ENCODE measurements at places on chromosomes 12 and 14. TPM values are rescaled to one million over a fixed set of nuclear protein-coding genes. Genes with fewer than 3 reads are reported as not detected.

Gene MDGA2
- not detected for total RNA-seq

- no peaks in the 10 kb centered on the region for H3K36me3 ChIP-seq
- no peak for DNase-seq
- H3K4me3 ChIP-seq, result no peak overlapping the region
- H3K27ac ChIP-seq, result no peak overlapping the region
- H3K4me1 ChIP-seq, result peaks cover 8% of the 10 kb centered on the region
Measured at GRCh38 chr12:50572287-50572686, 67.5 kb downstream of the DIP2B start.

Gene EIF5
- total RNA-seq, result 409 TPM

Gene TROAP
- 33.6 TPM for total RNA-seq

Gene C12orf60
- total RNA-seq, result 3.1 TPM

- no peaks in the 10 kb centered on the region for H3K36me3 ChIP-seq
- DNase-seq, result peak; percentile 51
- H3K4me3 ChIP-seq, result peak overlapping the region; percentile 88
- H3K27me3 ChIP-seq, result no peaks in the 10 kb centered on the region
Measured at GRCh38 chr12:1797011-1797901, 23.1 kb upstream of the LRTM2 start.

Gene HOXC12
- total RNA-seq, result not detected

Gene CHD8
- total RNA-seq, result 96.1 TPM

Gene TGFB3
- total RNA-seq, result 2.8 TPM

Gene GCN1
- total RNA-seq, result 150 TPM

DNA sequence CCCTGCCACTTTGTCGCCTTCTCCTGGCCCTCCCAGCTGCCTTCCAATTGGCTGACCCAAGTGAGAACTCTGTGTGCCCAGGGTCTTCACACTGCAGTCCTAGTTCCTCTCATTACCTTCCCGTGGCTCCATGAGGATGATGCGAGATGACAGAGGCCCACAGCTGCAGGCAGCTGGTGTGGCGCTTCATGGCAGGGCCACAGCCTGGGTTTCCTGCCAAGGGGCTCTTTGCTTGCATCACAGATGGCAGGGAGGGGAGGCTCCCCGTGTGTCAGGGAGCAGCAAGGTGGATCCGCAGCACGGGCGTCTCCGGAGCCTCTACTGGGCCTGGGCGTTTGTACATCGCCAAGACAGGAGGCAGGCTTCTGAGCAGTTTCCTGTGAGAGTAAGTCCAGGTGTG lies 28.9 kb downstream of the DEGS2 start:
- H3K27ac ChIP-seq, result no peak overlapping the region
- H3K4me1 ChIP-seq, result no peaks in the 10 kb centered on the region
- H3K27me3 ChIP-seq, result no peaks in the 10 kb centered on the region
- H3K4me3 ChIP-seq, result no peak overlapping the region
- H3K36me3 ChIP-seq, result peaks cover 96% of the 10 kb centered on the region

- H3K27me3 ChIP-seq, result peaks cover 15% of the 10 kb centered on the region
- H3K4me1 ChIP-seq, result peaks cover 4% of the 10 kb centered on the region
- H3K27ac ChIP-seq, result no peak within 1 kb of the TSS
- H3K4me3 ChIP-seq, result peak within 1 kb of the TSS; percentile 54
Measured at GRCh38 chr12:32399370-32400113, at the start of gene FGD4. TSS of gene FGD4 (plus strand) at chr12:32399558.

- DNase-seq, result no peak
- no peaks in the 10 kb centered on the region for H3K36me3 ChIP-seq
- no peaks in the 10 kb centered on the region for H3K27me3 ChIP-seq
- H3K27ac ChIP-seq, result no peak overlapping the region
Measured at GRCh38 chr12:6053541-6053940, 70.9 kb downstream of the VWF start.

GRCh38 chr14:105388110-105388951 lies 10.0 kb upstream of the TEX22 start:
- no peaks in the 10 kb centered on the region for H3K27me3 ChIP-seq
- H3K4me3 ChIP-seq, result no peak overlapping the region
- H3K27ac ChIP-seq, result no peak overlapping the region
- no peaks in the 10 kb centered on the region for H3K4me1 ChIP-seq

DNA sequence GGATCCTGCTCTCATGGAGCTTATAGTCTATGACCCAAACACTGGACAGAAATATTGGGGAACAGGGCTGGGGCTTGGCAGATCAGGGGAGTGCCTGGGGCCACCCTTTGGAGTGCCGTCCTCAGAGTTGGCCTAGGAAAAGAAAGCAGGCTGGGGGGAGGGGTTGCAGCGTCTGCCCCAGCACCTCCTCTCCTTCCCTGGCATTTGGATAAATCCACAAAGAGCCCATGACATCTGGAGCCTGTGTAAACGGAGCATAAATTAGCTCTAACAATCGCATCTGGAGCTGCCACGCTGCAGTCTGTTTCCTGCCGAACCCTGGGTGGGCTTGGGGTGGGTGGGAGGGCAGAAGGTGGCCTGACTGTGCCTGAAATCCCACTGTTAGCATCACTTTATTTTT lies 63.8 kb downstream of the MVK start:
- H3K4me3 ChIP-seq, result no peak overlapping the region
- no peaks in the 10 kb centered on the region for H3K4me1 ChIP-seq
- no peaks in the 10 kb centered on the region for H3K27me3 ChIP-seq
- no peak overlapping the region for H3K27ac ChIP-seq

Gene ACVRL1
- total RNA-seq, result not detected

GRCh38 chr14:102930753-102931579 lies 8.5 kb downstream of the AMN start:
- no peaks in the 10 kb centered on the region for H3K36me3 ChIP-seq
- peaks cover 11% of the 10 kb centered on the region for H3K4me1 ChIP-seq
- DNase-seq, result no peak
- no peak overlapping the region for H3K4me3 ChIP-seq
- H3K27me3 ChIP-seq, result peaks cover 4% of the 10 kb centered on the region
- no peak overlapping the region for H3K27ac ChIP-seq
